CD8-positive, alpha-beta memory T cell (primary cell): ENCODE measurements at places on chromosomes 4 and X. TPM values are rescaled to one million over a fixed set of nuclear protein-coding genes. Genes with fewer than 3 reads are reported as not detected.

DNA sequence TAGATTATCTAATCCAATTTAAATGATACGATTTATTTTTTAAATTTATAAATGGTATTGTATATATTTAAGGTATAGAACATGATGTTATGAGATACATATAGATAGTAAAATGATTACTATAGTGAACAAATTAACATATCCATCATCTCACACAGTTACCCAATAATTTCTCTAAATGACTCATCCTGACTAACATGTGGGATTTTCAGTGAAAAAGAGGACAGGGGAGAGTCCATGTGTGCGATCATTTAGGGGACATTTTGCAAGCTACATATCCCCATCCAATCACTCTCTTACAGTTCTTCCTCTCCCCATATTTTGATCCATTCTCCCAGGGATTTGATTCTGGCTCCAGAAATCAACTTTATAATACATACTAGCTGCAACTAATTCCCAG lies 88.2 kb downstream of the ABCB7 start:
- DNase-seq, result no peak
- H3K4me3 ChIP-seq, result no peak overlapping the region
- no peaks in the 10 kb centered on the region for H3K36me3 ChIP-seq
- no peaks in the 10 kb centered on the region for H3K4me1 ChIP-seq

DNA sequence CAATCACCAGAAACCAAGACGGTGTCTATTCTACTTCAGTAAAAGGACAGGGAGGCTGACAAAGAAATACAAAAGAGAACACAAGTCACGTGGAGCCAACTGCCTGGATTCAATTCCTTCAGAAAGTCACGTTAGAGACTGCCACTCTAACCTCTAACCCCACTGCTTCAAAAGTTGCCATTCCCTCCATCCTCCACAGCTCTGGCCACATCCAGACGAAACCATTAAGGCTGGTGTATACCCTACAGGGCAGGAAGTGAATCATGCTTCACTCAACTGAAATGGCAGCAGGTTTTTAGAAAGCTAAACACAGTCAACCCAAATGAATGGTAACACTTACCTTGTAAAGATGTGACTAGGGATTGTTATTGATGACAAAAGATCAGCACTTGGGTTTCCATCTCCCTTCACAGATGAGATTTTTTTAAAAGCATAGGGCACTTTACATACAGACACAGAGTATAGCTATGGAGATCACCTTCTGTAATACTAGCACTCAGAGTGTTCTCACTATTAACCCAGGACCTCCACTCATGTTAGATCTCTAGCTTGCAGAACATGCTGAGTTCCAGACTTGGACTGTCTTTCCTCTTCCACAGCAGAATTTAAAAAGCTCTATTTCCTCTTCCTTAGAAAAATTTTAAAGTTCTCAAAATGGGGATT lies 37.4 kb downstream of the MAML3 start:
- H3K36me3 ChIP-seq, result no peaks in the 10 kb centered on the region
- no peak overlapping the region for H3K4me3 ChIP-seq
- peaks cover 10% of the 10 kb centered on the region for H3K4me1 ChIP-seq

GRCh38 chr4:69753686-69754085 lies 6.7 kb downstream of the SULT1B1 start:
- H3K27ac ChIP-seq, result no peak overlapping the region
- no peak for DNase-seq
- no peaks in the 10 kb centered on the region for H3K27me3 ChIP-seq
- H3K4me1 ChIP-seq, result peaks cover 10% of the 10 kb centered on the region
- H3K36me3 ChIP-seq, result no peaks in the 10 kb centered on the region
- no peak overlapping the region for H3K4me3 ChIP-seq

- H3K27ac ChIP-seq, result no peak overlapping the region
- no peaks in the 10 kb centered on the region for H3K27me3 ChIP-seq
- no peak overlapping the region for H3K4me3 ChIP-seq
- DNase-seq, result no peak
These were observed 1.8 kb upstream of the HGFAC start for GRCh38 chr4:3440011-3440410.

GRCh38 chrX:136691028-136691809 lies 43.3 kb downstream of the CD40LG start:
- H3K36me3 ChIP-seq, result no peaks in the 10 kb centered on the region
- no peak overlapping the region for H3K27ac ChIP-seq
- no peak overlapping the region for H3K4me3 ChIP-seq
- DNase-seq, result peak; percentile 32

The REELD1 gene
- polyA plus RNA-seq, result not detected
